LoVo (cell line): ENCODE measurements at places on chromosomes 5 and 9.

- no peak for DNase-seq
Measured at GRCh38 chr5:59496524-59497134, 396.9 kb downstream of the PDE4D start.

DNA sequence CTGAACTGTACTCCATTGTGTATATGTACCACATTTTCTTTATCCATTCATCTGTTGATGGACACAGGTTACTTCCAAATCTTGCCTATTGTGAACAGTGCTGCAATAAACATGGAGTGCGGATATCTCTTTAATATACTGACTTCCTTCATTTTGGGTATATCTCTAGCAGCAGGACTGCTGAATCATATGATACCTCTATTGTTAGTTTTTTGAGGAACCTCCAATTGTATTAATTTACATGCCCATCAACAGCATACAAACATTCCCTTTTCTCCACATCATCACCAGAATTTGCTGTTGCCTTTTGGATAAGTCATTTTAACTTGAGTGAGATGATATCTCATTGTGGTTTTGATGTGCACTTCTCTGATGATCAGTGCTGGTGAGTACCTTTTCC, 81.8 kb upstream of the FAM120A start:
- no peak for DNase-seq

DNA sequence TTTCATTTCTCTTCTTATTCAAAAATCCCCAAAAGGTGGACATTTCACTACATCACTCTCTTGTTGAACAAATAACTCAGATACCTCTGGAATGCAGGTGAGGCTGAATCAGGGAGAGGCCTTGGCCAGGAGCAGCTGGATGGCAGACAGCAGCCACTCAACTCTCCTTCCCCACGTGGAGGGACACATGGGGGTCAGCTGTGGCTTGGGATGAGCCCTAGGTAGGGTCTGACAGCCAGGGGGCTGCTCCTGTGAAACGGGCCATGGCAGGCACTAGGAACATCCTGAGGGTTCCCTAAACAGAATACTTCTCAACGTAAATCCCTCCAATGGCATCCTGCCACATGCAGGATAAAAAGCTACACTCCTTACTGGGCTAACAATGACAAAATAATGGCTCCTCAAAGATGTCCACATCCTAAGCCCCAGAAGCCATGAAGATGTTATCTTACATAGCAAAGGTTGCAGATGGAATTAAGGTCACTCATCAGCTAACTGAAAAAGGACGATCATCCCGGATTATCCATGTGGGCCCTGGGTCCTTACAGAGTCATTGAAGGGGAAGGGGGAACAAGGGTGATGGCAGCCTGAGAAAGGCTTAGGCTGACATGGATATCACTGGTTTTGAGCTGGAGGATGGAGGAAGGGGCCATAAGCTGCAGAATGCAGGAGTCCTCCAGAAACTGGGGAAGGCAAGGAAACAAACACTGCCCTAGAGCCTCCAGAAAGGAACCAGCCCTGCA, 31.4 kb upstream of the S1PR3 start:
- no peak for DNase-seq

DNA sequence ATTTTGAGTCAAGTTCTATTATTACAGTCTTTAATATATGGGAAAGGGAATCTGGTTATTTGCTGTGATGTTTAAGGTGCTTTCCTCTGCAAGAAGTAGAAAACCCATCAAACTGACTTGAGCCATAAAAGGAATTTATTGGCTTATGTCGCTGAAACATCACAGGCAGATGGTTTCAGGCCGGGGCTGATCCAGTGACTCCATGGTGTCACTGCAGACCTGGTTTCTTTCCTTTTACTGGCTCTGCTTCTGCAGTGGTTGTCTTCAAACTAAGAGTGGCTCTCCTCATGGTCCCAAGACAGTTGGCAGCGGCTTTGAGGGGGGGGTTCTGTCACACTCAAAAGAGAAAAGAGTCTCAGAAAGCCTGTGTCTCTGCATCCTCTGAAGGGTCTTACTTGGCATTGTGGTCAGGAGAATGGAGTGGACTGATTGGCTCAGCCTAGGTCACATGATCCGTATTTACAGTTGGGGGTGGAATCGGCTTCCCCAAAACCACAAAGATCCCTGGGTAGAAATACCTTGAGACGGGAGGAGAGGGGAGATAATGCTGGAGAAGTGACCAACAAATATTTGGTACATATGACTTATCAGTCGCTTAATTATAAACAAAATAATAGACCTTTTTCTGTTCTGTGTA, 106.3 kb downstream of the DAPK1 start:
- DNase-seq: no peak

DNA sequence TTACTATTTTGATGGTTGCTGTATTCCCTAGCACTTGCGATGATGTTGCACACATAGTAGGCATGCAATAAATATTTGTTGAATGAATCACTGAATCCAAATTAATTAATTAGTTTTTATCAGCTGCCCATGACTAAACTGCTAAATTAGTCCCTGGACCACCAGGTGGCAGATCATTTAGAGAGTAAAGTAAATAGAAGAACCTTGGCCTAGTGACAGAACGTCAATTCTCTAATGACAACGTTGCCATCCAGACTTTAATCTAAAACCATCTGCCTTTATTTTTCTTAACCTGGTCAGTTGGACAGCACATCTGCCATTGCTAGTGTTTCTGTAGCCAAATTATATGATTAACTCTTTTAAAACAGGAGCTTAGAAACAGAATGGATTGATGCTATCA, 457.5 kb downstream of the KIF4B start:
- DNase-seq: no peak
